Activated CD4-positive, alpha-beta T cell treated with anti-CD3 and anti-CD28 coated beads for 36 hours (primary cell): ENCODE measurements at places on chromosomes 4 and X. TPM values are rescaled to one million over a fixed set of nuclear protein-coding genes. Genes with fewer than 3 reads are reported as not detected.

GRCh38 chr4:77193511-77194102 is 36.6 kb downstream of the CCNG2 start:
- DNase-seq = peak; percentile 83
- peak overlapping the region; percentile 60 for H3K4me3 ChIP-seq
- no peaks in the 10 kb centered on the region for H3K36me3 ChIP-seq
- peak overlapping the region; percentile 44 for H3K27ac ChIP-seq

DNA sequence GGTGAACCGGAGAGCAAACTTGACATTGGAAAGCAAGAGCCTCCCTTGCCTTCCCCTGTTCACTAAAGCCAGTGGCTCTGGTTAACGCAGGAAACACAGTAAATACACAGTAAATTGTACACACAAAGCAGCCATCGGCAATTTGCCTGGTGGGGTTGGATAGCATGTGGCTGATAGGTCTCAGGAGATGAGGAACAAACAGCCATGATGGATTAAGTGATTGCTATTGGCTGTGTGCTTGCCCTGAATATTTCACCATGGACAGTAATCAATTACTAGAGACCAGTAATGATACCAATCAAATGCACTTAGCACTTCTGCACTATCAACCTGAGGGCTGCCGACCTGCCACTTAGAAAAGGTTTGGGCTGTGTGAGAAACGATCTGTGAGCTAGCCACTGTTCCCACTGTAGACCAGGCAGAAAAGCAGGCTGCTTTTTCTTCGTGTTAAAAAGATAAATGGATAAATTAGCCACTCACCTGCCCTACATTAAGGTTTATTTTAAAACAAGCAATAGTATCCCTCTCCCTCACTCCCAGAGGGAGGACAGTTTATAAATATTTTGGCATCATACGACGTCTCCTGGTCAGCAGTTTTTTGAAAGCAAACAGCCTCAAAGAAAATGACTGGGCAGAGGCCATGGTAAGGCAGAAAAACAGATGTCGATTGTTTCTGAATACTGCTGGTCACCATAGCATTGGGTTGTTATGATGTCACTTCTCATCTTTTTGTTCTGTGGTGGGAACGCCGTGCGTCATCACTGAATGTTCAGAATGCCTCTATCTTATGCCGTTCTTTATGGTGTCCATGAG is 167.1 kb downstream of the MAML3 start:
- peaks cover 14% of the 10 kb centered on the region for H3K4me1 ChIP-seq
- DNase-seq = no peak
- H3K27me3 ChIP-seq = no peaks in the 10 kb centered on the region
- no peak overlapping the region for H3K27ac ChIP-seq
- H3K4me3 ChIP-seq = no peak overlapping the region
- no peaks in the 10 kb centered on the region for H3K36me3 ChIP-seq

- H3K27ac ChIP-seq = no peak overlapping the region
- H3K4me3 ChIP-seq = no peak overlapping the region
- no peak for DNase-seq
- peaks cover under 1% of the 10 kb centered on the region for H3K27me3 ChIP-seq
- H3K36me3 ChIP-seq = no peaks in the 10 kb centered on the region
- H3K4me1 ChIP-seq = no peaks in the 10 kb centered on the region
Measured at GRCh38 chr4:9894644-9895332, 113.4 kb downstream of the DRD5 start.

DNA sequence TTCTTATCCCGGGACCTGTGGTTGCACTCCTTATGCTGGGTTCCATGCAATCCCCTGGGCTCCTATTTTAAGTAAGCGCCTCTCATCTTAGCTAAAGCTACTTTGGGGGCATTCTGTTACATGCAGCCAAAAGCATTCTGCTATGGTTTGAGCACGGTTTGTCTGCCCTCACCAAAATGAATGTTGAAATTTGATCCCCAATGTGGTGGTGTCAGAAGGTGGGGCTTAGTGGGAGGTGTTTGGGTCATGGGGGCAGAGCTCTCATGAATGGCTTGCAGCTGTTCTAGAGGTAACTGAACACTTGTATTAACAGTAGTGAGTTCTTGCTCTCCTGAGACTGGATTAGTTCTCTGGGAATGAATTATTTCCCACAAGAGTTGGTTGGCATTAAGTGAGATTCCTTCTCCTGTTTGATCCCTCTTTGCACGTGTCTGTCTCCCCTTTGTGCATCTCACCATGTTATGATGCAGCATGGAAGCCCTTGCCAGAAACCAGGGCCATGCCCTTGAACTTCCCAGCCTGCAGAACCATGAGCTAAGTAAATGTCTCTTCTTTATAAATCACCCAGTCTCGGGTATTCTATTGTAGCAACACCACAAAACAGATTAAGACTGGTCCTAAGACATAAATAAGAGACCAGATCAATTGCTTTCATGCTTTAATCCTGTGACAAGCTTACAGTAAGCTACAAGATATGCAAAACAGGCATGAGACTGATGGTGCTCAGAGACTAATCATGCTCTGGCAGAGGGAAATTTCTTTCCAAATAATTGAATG is 141.8 kb downstream of the TSPAN5 start:
- H3K4me3 ChIP-seq = no peak overlapping the region
- no peaks in the 10 kb centered on the region for H3K27me3 ChIP-seq
- no peak overlapping the region for H3K27ac ChIP-seq
- peaks cover 8% of the 10 kb centered on the region for H3K36me3 ChIP-seq

DNA sequence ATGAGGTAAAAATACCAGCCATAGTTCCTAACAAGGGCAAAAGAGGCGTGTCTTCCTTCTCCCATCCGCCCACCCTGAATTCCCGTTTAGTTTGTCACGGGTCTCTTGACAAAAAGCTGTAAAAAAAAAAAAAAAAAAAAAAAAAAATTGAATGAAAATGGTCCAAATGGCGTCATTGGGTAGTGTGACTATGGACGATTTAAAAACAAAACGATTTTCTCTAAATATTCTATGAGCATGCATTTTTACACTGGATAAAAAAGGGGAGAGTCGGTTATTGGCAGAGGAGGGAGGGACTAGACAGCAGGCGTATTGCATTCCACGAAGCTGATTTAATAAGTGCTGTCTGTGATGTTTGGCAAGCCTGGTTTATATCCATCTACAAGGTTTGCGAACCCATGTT is at the start of gene FAM133A:
Gene FAM133A, plus strand, starts transcription at position 338 of the 403 bp plus-strand sequence. CDS start 35,214 bp downstream, outside the sequence.
- peak within 1 kb of the TSS; percentile 87 for H3K4me3 ChIP-seq
- H3K4me1 ChIP-seq = peaks cover 12% of the 10 kb centered on the region
- no peaks in the 10 kb centered on the region for H3K36me3 ChIP-seq
- H3K27ac ChIP-seq = peak within 1 kb of the TSS; percentile 87
- no peak for DNase-seq

TRAM1L1 gene
- total RNA-seq = not detected

GRCh38 chr4:80336582-80336981 is 1.1 kb downstream of the CFAP299 start:
- H3K4me1 ChIP-seq = peaks cover 9% of the 10 kb centered on the region
- DNase-seq = no peak
- peaks cover 19% of the 10 kb centered on the region for H3K27me3 ChIP-seq
- H3K36me3 ChIP-seq = no peaks in the 10 kb centered on the region
- no peak overlapping the region for H3K27ac ChIP-seq

LINC00632 gene
- 1.3 TPM for total RNA-seq

DNA sequence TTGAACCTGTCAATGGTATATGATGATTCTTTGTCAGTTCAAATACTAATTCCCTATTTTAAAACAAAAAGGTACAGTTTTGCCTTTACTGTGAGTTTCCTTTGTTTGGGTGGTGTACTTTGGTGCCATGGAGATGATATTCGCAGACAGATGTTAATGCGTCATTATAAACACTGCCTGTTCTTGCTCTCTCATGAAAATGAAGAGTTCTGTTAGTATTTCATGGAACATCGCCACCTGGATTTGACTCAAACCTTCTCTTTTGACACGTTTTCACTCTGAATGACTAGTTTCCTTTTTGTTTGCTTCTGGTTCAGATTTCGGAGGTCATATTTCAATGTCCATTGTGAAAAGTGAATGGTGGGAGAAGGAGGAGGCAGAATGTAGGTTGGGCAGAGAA is 6.9 kb upstream of the CTSO start:
- H3K27me3 ChIP-seq = peaks cover 14% of the 10 kb centered on the region
- peaks cover 2% of the 10 kb centered on the region for H3K36me3 ChIP-seq
- DNase-seq = no peak

- no peak overlapping the region for H3K4me3 ChIP-seq
- no peaks in the 10 kb centered on the region for H3K36me3 ChIP-seq
- no peaks in the 10 kb centered on the region for H3K4me1 ChIP-seq
- DNase-seq = no peak
Measured at GRCh38 chr4:154435895-154436294, 55.7 kb downstream of the DCHS2 start.

DNA sequence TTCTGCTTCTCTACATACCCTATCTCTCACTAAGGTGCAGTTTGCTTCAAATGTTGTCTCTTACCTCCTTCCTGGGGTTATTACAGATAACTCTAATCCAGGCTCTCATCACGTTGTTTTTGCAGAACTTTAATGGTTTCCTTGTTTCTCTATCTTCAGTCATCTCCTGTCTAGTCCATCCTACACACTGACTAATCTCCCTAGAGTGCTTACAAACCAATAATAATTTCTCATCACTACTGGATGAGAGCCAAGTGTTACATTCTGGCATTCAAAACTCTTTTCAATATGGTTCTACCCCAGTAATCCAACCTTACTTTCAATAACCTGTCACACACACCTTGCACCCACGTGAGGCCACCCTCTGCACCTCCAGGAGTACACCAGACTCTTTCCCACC is 86.1 kb downstream of the SYNPO2 start:
- H3K27me3 ChIP-seq = no peaks in the 10 kb centered on the region
- DNase-seq = no peak
- no peak overlapping the region for H3K27ac ChIP-seq

GRCh38 chrX:116285501-116285900 is 115.0 kb downstream of the AGTR2 start:
- DNase-seq = no peak
- no peaks in the 10 kb centered on the region for H3K4me1 ChIP-seq
- no peak overlapping the region for H3K4me3 ChIP-seq
- H3K27ac ChIP-seq = no peak overlapping the region
- H3K27me3 ChIP-seq = no peaks in the 10 kb centered on the region
